ENCODE measurements at places on chromosomes 5 and 9. TPM values are rescaled to one million over a fixed set of nuclear protein-coding genes. Genes with fewer than 3 reads are reported as not detected.

GRCh38 chr5:125085797-125086505 lies 339.5 kb upstream of the ZNF608 start:
- no peak for DNase-seq

DNA sequence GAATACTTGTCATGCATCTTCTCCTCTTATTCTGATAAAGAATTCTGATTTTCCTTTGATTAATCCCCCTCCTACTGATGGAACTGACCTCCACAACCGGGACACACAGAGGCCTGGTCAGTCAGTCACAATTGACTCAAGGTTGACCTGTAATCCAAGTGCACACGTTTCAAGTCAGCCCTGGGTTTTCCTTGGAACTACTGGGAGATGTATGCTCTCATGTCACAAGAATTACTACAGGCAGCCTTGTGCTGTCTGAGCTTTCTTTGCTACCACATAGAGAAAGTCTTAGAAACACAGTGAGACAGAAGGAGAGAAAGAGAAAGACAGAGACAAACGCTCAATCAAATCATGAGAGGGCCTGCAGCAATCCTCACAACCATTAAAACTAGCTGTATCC lies 345.8 kb downstream of the PDE4D start:
- DNase-seq: no peak

The PCDHGB4 gene
- 0.73 TPM for total RNA-seq

DNA sequence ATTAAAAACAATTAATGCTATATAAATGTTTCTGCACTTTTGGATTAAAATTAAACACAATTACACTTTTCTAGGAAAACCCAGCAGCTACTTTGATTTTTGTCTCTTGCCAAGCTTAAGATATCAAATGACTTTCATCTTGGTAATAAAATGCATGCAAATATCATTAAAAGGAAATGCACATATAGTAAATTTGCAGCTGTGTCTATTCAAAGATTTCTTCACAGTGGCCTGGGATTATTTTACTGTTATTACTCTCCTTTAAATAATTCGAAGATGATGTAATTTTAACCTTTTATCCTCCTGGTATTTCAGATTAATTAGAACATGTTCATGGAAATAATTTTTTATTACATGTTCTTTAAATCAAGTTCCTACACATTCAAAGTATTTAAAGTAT lies 529.5 kb upstream of the RGMB start:
- no peak for DNase-seq

The GHR gene
- total RNA-seq: 2.2 TPM

DNA sequence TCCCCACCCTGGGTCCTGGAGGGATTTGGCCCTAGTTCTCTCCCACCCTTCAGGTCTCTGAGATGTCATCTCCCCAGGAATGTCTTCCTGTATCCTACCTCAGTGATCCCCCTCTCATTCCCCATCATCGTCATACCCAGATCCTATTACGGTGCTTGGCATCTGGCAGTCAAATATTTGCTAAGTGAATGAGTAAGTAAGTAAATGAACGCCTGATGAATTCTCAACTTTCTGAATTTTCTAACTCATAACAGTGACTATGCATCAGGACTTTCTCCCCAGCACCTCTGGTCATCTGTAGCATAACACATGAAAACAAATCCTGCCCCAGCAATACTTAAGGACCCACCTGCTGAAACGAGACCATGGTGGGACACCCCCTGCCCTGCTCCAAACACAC lies 244.2 kb downstream of the EBF1 start:
- peak; percentile 92 for DNase-seq

- no peak for DNase-seq
These were observed 2.2 kb upstream of the MEGF9 start for GRCh38 chr9:120716483-120716882.

- DNase-seq: peak; percentile 9
These were observed 1148.4 kb downstream of the EFNA5 start for GRCh38 chr5:106522296-106522695.

GRCh38 chr9:124332361-124333202 lies 74.8 kb downstream of the NEK6 start:
- DNase-seq: no peak

The INSL6 gene
- total RNA-seq: not detected

DNA sequence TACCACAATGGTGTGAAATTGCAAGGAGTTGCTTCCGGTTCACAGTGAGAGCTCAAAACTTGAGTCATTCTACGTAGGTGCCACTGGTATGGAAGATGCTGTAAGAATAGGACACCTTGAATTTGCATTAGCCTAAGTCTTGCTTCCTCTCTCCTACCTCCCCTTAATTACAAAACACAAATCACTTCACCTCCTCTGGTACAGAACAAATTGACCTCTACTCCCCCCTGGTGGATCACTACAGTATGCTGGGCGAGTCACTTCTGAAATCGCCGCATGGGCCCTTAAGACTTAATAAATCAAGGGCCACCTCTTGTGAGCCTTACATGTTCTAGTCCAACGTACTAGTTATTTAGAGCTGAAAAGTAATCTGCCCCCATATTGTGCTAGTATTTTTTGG lies 145.3 kb upstream of the SMARCA2 start:
- peak; percentile 41 for DNase-seq

- DNase-seq: peak; percentile 35
These were observed 477.0 kb upstream of the RGMB start for GRCh38 chr5:98296426-98296825.

DNA sequence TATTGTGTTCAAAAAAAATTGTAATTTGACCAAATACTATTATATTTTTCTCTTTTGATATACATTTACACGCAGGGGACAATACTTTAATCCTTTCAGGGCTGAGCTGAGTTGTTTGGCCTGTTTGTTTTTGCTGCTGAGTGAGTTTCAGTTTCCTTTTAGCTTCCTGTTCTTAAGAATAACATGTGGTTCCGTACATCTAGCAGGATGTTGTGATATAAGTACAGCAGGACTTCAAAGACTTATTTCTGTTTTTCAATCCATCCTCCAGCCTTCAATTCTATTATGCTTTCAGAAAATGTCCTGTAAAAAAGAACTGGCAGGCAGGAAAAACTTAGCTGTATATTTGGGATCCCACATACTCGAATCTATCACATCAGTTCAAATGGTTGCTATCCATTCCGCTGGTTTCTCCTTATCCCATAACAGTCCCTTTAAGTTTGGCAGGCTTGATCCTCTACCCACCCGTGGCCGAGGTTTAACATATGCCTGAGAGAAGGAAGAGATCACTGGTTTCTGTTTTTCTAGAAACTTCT lies 1037.3 kb upstream of the ACO1 start:
- no peak for DNase-seq

DNA sequence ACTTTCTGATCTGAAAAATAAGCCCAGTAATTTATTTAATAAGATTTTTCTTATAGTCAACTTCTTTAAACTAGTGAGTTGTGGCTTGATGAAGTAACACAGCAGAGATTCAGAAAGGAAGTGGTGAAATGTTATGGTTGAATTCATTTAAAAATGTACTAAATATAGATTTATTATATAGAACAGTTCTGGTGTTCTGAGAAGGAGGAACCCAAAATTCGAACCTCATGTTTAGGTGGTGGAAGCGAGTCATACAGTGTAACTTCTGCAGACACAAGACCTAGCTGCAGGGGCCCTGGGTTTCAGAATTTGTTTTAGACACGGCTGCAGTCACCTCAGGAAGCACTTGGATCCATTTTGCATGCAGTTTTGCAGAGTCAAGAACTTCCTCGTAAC lies 188.2 kb downstream of the TRIO start:
- DNase-seq: no peak

GRCh38 chr9:121038804-121039203 lies 11.3 kb downstream of the C5 start:
- no peak for DNase-seq

- DNase-seq: peak; percentile 4
These were observed 189.6 kb downstream of the PIK3R1 start for GRCh38 chr5:68405026-68405684.

DNA sequence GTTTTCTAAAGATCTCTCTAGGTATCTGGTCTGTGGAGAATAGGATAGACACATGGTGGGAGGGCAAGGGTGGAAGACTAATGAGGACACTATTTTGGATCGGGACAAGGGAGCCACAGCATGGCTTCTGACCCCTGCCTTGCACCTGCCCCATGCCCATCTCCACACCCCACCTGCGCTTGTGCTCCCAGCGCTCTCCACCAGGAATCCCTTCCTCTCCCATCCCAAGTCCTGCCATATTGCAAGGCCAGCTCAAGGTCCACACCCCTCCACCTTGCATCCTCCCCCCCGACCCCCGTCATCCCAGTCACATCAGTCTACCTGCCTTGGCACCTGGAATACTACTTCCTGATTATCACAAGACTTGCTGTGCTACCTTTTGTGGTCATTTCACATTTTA lies 44.2 kb upstream of the RETREG1 start:
- DNase-seq: no peak

GRCh38 chr5:32760091-32760509 lies 49.0 kb downstream of the NPR3 start:
- peak; percentile 90 for DNase-seq

DNA sequence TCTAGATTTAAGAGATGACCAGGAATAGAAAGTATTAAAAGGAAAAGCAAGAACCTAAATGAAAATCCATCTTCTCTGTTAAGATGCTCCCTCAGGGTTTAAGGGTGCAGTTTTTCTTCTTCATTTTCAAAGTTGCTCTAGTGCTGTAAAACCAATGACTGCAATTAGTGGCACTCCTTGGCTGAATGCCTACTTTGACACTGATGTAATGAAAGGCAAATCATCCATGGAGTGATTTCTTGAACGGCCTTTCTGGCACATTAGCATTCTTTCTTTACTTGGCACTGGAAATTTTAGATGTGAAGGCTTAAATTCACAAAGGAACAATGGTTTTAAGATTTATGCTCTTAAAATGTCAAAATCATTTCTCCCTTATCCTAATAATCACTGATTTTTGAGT lies 19.3 kb upstream of the ISCA1 start:
- no peak for DNase-seq

DNA sequence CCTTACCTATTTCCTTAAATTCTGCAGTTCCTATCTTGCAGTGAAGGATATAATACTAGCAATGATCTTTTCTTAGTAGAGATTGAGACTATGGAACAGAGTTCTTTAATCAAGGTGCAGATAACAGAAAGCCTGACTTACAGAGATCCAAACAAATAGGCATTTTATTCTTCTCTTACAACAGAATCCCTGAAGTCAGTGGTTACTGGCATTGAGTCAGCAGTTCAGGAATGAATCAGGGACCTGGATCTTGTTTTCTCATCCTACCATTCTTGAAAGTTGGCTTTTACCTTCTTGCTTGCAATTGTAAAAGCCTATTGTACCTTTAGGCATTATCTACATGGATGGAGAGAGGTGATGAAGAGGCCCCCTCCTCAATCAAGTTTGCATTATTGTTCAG lies 47.5 kb upstream of the TLE4 start:
- peak; percentile 34 for DNase-seq

The PSD2 gene
- total RNA-seq: not detected

DNA sequence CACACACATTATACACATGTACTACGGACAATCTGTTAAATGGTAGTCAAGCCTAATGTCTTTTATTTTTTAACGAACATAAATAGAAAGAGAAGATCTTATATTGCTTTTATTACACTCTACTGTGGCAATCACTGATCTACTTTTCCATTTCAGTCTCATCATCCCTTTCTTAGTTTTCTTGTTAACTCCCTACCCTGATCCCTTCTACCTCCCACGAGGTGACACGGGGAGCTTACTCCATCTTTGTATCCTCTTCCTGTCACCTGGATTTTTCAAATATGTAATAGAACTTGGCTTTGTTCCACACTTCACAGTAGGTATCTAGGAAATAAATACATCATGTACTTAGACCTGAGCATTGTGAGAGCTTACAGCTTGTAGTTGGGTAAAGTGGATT lies 211.0 kb downstream of the PIK3R1 start:
- DNase-seq: no peak

DNA sequence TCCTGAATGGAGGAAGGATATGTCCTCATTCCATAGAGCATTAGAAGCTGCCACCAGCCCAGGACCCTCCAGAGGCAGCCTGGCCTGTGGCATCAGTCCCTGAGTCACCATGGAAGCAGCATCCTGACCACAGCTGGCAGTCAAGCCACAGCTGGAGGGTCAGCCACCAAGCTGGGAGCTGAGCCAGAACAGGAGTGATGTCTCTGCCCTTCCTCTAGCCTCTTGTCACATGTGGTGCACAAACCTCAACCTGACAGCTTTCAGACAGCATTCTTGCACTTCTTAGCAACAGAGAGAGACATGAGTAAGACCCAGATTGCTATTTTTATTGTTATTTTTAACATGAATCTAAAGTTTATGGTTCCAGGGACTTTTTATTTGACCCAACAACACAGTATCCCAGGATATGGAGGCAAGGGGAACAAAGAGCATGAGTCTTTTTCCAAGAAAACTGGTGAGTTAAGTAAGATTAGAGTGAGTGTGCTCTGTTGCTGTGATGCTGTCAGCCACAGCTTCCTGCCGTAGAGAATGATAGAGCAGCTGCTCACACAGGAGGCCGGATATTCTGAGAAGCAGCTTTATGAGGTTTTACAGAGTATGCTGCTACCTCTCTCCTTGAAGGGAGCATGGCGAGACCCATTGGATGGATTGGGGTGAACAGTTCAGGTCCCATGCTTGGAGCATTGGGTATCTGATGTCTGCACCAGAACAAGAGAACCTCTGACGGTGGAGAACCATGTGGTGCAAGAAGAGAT lies 13.0 kb upstream of the CYFIP2 start:
- no peak for DNase-seq

DNA sequence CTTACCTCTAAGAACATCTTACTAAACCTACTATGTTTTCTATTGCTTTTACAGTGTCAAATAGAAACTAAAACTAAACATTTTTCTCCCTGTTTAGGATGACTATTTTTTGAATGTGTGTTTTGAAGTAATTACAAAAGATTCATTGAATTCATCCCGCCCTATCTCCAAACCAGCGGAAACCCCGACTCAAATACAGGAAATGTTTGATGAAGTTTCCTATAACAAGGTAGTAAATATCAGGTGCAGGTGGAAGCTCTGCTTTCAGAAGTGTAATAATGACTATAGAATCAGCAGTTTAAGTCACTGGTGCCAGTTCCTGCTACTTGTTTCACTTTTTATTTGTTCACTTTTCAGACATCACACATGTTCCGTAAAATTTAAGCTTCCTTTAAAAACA lies 20.0 kb downstream of the ERAP2 start:
- no peak for DNase-seq

The SHISAL2B gene
- not detected for total RNA-seq

- peak; percentile 78 for DNase-seq
These were observed 109.7 kb upstream of the RETREG1 start for GRCh38 chr5:16726538-16726946.

The OR13F1 gene
- not detected for total RNA-seq

- no peak for DNase-seq
These were observed 13.9 kb upstream of the CDK5RAP2 start for GRCh38 chr9:120593955-120594277.

DNA sequence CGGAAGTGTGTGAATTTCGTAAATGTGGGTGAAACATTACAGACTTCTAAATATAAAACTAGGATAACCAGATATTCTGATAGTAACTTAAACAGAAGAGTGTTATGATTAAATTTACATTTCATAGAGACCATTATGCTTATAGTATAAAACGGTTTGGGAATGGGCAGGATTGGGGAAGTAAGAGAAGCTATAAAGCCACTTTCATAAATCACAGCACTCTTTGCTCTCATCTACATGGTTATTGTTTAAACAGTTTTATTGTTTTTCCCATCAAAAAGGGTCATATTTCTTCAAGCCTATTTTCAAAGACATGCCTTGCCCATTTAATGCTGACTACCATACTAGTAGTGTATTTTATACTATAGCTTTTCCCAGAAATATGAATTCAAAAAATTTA lies 9.2 kb downstream of the ZFR start:
- DNase-seq: no peak

GRCh38 chr5:83378624-83379289 lies 92.8 kb upstream of the VCAN start:
- no peak for DNase-seq
